ENCODE measurements at places on chromosomes 12 and 14.

DNA sequence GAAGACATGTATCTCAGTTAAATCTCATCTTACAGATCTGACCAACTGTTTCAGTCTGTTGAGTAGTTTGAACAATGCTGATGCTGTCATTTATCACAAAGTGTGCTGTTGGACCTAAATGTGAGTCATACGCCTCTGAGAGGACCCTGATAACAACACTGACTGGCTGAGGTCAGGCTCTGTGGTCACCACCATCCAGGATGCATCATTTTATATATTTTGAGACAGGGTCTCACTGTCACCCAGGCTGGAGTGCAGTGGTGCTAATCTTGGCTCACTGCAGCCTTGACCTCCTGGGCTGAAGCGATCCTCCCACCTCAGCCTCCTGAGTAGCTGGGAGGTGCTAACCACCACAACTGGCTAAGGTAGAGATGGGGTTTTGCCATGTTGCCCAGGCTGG is 181.0 kb upstream of the RGS6 start:
- no peak for DNase-seq

- no peak for DNase-seq
Measured at GRCh38 chr14:92613008-92613658, 99.6 kb downstream of the RIN3 start.

- DNase-seq = no peak
Measured at GRCh38 chr14:55964091-55964490, 154.1 kb upstream of the PELI2 start.

DNA sequence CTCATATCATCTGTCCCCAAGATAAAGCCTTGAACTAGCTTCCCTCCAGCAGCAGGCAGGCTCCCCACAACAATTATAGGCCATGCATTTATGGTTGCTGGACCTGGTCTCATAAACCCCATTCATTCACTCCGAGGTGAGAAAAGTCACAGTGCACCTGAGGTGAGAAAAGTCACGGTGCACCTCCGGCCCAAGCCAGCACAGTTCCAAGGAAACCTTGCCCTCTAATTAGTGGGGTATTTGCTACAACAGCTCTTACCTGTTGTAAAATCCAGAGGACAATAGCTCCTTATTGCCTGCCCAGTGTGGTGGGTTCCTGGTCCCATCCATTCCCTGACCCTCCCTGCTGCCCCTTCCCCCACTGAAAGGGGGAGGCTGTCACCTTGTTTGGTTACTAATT is 65.6 kb downstream of the FBXL14 start:
- no peak for DNase-seq

DNA sequence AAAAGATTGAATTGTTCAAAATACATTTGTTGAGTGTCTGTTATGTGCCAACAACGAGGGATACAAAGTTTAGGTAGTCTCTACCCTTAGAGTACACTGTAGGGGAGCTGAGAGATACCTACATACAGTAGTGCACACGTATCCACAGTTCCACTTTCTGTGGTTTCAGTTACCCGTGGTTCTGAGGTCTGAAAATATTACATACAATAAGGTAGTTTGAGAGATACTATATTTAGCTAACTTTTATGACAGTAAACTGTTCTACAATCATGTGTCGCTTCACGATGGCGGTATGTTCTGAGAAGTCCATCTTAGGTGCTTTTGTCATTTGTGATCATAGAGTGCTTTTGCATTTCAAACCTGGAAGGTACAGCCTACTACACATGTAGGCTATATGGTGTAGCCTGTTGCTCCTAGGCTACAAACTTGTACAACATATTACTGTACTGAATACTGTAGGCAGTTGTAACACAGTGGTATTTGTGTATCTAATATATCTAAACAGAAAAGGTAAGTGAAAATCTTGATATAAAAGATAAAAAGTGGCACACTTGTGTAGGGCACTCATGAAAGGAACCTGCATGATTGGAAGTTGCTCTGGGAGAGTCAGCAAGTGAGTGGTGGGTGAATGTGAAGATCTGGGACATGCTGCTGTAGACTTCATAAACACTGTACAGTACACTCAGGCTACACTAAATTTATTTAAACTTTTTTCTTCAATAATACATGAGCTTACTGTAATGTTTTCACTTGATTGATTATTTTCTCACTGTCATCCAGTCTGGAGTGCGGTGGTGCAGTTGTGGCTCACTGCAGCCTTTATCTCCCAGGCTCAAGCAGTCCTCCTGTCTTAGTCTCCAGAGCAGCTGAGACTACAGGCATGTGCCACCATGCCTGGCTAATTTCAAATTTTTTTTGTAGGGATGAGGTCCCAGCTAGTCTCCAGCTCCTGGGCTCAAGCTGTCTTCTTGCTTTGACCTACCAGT is 4.0 kb downstream of the CPSF6 start:
- no peak for DNase-seq

DNA sequence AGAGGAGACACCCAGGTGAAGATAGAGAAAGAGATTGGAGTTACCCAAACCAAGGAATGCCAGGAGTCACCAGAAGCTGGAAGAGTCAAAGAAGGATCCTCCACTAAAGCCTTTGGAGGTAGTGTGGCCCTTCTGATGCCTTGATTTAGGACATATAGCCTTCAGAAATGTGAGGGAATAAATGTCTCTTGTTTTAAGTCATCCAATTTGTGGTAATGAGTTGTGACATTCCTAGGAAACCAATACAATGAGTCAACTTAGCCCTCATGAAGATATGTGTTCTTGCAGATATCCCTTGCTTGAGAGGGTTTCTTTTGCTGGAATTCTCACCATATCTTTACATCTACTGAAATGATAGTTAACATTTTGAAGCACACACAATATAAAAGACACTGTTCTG is 58.8 kb downstream of the CCER1 start:
- DNase-seq = no peak
